ENCODE measurements at places on chromosomes 16 and 17.

GRCh38 chr16:49078104-49078503, 203.5 kb downstream of the CBLN1 start:
- no peak for DNase-seq

GRCh38 chr17:43648916-43649315, 12.8 kb downstream of the MEOX1 start:
- DNase-seq, result no peak

DNA sequence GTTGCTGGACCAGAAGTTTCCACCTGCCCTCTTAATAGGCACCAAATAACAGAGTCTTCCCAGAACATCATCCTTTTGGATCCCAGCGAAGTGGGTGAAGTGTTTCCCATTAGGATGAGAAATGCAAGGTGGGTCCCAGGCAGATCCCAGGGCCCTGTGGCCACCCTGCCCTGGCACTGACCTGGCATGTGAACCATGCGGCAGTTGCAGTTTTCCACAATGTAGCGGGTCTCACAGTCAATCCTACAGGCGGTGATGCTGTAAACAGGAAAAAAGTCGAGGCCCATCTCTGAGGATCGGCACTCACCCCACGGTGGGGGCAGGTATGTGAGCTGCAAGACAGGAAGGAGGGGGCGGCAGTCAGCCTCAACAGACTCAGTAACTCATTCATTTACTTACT, 36.4 kb downstream of the SPACA3 start:
- DNase-seq, result no peak

- DNase-seq, result no peak
Measured at GRCh38 chr17:45920083-45920482, 25.7 kb downstream of the MAPT start.

- DNase-seq, result no peak
Measured at GRCh38 chr17:81018044-81018802, 16.7 kb upstream of the BAIAP2 start.

GRCh38 chr17:39640591-39641031, 3.7 kb downstream of the STARD3 start:
- DNase-seq, result no peak

DNA sequence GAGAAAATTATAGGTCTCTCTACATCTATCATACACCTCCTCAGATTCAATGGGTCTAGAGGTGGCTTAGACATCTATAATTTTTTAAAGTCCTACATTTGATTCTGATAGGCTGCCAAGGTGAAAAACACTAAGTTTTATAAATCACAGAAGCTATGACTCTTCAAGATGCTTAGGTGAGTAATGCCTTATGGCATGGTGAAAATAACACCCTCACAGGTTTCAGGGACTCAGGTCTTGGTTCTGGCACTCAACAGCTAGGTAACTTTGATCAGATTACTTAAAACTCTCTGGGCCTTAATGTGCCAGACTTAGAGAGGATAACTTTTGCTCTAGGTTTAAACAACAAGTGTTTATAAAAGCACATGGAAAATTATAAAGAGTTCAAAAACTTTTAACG, 2.0 kb upstream of the COX10 start:
- DNase-seq, result no peak

DNA sequence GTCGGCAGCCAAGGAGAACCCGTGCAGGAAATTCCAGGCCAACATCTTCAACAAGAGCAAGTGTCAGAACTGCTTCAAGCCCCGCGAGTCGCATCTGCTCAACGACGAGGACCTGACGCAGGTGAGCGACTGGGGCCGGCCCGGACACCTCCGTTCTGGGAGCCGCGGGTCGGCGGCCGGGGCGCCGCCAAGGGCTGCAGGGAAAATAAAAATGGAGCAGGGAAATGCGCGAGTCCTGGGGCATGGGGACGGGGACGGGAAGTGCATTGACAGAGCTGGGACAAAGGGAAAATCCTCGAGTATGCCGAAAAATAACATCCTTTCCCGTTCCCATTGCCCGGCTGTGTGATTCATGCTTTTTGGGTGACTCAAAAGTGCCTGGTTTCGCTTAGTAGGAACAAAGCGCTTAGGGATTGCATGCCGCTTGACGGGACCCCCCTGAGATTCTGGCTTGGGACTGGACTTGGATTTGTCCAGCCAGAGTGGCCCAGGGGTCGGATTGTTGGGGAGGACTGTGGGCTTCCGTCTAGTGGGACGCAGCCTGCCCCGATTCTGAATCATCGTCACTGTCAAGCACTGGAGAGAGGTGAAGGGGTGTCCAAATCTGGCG, 699 bp downstream of the MPRIP start:
- DNase-seq, result no peak

- no peak for DNase-seq
Measured at GRCh38 chr17:49101054-49101534, 31.5 kb upstream of the B4GALNT2 start.

DNA sequence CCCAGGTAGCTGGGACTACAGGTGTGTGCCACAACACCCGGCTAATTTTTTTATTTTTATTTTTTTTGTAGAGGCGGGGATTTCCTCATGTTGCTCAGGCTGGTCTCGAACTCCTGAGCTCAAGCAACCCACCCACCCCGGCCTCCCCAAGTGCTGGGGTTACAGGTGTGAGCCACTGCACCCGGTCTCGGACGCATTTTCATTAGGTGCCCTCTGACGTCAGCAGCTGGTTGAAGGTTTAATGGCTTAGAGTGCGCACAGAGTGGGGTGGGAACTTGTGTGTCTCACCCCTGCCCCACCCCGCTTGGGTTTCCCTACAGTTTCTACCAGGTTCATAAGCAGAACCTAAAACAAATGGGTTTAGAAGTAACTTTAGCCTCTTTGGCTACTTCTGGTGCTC, 109.0 kb downstream of the N4BP1 start:
- no peak for DNase-seq

DNA sequence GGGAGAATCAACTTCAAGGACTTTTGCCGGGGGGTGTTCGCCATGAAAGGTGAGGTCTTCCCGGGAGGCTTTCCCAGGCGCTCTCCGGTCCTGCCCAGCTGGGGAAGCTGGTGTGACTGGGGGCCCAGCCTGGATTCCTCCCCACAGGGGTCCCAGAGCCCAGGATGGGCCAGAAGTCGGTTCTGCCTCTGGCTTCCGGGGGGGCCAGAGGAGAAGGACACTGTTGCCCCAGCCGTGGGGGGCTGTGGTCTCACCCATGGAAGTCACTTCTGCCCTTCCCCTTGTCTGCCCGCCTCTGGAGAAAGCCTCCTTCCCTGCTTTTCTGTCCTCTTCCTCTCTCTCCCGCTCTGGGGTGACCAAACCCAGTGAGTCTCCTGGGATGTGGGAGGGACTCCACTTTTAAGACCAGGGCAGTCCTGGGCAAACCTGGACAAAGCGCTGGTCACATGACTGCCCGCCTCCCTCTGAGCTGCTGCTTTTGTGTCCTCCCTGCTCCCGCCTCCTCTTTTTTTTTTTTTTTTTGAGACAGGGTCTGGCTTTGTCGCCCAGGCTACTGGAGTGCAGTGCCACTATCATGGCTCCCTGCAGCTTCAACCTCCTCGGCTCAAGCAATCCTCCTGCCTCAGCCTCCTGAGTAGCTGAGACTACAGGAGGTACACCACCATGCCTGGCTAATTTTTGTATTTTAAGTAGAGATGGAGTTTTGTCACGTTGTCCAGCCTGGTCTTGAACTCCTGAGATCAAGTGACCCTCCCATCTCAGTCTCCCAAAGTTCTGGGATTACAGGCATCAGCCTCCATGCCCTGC, 40.6 kb downstream of the RAB11FIP4 start:
- DNase-seq, result no peak

- DNase-seq, result no peak
Measured at GRCh38 chr17:60224064-60224463, 74.3 kb downstream of the CA4 start.

DNA sequence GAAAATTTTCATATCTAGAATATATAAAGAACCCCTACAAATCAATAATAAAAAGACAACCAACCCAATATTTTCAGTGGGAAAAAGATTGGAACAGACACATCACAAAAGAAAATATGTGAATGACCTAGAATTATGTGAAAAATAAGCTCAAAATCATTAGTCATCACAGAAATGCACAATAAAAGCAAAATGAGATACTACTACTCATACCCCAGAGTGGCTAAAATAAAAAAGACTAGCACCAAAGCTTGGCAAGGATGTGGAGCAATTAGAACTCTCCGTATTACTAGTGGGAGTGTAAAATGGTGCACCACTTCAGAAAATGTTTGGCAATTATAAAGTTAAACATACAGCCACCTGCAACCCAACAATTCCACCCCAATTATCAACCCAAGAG, 48.0 kb upstream of the CDH5 start:
- no peak for DNase-seq

DNA sequence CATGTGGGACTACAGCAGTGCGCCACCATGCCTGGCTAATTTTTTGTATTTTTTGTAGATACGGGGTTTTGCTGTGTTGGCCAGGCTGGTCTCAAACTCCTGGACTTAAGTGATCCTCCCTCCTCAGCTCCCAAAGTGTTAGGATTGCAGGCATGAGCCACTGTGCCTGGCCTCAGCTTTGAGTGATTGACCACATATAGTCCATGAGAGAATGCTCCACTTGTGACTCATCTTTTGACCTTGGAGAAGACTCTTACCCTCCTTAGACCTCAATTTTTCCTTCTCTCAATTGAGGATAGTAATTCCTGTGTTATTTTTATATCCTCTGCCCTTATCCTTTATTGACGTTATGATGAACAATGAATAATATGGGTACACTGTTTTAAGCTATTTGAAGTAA, 30.9 kb upstream of the DUSP14 start:
- no peak for DNase-seq

GRCh38 chr17:19410091-19410490, 941 bp upstream of the RNF112 start:
- DNase-seq, result no peak

Measured in activated T-helper 1 cell treated with anti-CD3 and anti-CD28 coated beads, Interleukin-2, amount 50 U/mL, for 16 hours (primary cell).